ENCODE measurements at places on chromosomes 13 and 19.
A peak's percentile ranks its signal among the peaks of the same experiment; 100 is the strongest.

DNA sequence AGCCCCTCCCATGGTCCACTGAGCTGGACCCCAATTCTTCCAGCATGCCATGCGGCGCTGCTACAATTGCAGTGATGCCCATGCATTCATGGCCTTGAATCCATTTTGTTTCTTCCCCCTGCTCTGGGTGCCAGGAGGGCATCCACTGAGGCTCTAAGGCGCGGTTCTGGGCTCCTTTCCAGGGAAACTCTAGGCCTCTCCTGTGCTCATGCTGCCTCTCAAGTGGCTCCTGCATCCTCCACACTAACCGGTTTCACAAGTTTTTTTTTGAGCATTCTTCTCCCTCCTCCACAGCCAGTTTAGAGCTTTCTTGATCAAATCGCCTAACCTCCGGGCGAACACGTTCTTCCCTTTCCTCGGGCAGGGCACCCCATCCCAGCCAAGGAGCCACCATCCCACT lies 69.1 kb upstream of the FLT1 start:
- no peak for DNase-seq

- DNase-seq: peak; percentile 88
Measured at GRCh38 chr19:1028062-1028926, 1.9 kb downstream of the CNN2 start.

- DNase-seq: no peak
Measured at GRCh38 chr13:99376132-99376531, 68.9 kb upstream of the GPR183 start.

- DNase-seq: no peak
Measured at GRCh38 chr13:50250401-50250800, 235.2 kb downstream of the KCNRG start.

DNA sequence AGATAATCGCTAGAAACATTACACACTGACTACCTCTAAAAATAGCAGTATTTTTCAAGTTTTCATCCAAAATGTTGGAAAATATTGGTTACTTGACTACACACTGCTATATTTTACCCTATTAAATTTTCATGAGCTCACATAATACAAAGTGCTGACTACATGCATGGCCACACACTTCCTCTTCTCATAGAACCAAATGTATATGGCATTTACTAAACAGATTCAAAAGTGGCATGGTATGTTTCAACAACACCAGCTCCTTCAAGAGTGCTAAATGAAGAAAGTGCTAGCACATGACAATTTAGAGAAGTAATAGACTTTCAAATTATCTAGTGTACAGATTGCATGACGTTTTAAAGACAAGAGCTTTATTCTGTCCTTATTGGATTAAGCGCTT lies 780.4 kb upstream of the SLITRK6 start:
- DNase-seq: no peak

All from activated CD4-positive, alpha-beta T cell treated with anti-CD3 and anti-CD28 coated beads, Interleukin-2, amount 10 ng/mL, durations not matched to agents 24 days and 14 days (primary cell).